Endothelial cell of coronary artery (primary cell): ENCODE measurements at places on chromosomes 7 and 10. TPM values are rescaled to one million over a fixed set of nuclear protein-coding genes. Genes with fewer than 3 reads are reported as not detected.

KLF6 gene
- 98.0 and 144 TPM in 2 replicates for total RNA-seq

MOGAT3 gene
- not detected in 2 replicates for total RNA-seq

CPA2 gene
- total RNA-seq: not detected in 2 replicates

SFTPA1 gene
- not detected in 2 replicates for total RNA-seq

RBM33 gene
- total RNA-seq: 27.5 and 37.6 TPM in 2 replicates

EGFR gene
- 1.5 and 7.5 TPM in 2 replicates for total RNA-seq

CYP3A7 gene
- total RNA-seq: not detected in 2 replicates

VAX1 gene
- not detected in 2 replicates for total RNA-seq

ZNF488 gene
- under 0.01 and 0.09 TPM in 2 replicates for total RNA-seq

HILPDA gene
- total RNA-seq: 11.1 and 17.1 TPM in 2 replicates

MMP21 gene
- total RNA-seq: under 0.01 and 0.09 TPM in 2 replicates

OPN1SW gene
- total RNA-seq: not detected in 2 replicates

GFRA1 gene
- total RNA-seq: 3.7 TPM in 1 of 2 replicates, not detected in the other

TES gene
- total RNA-seq: 109 and 120 TPM in 2 replicates

MCMBP gene
- total RNA-seq: 47.6 and 60.1 TPM in 2 replicates

PNLIP gene
- total RNA-seq: not detected in 2 replicates

LRRTM3 gene
- total RNA-seq: not detected in 2 replicates

SLC13A4 gene
- not detected in 2 replicates for total RNA-seq

KCNIP2 gene
- total RNA-seq: 0.27 and 0.75 TPM in 2 replicates

MYOZ1 gene
- not detected in 2 replicates for total RNA-seq

TMEM229A gene
- total RNA-seq: not detected in 2 replicates

GPR141 gene
- not detected in 2 replicates for total RNA-seq
